H1 (cell line): ENCODE measurements at places on chromosomes 4 and X. TPM values are rescaled to one million over a fixed set of nuclear protein-coding genes. Genes with fewer than 3 reads are reported as not detected.

- no peak for DNase-seq
Measured at GRCh38 chr4:68410149-68410548, 37.1 kb upstream of the TMPRSS11E start.

- no peak for DNase-seq
Measured at GRCh38 chr4:186326391-186326790, 60.4 kb downstream of the F11 start.

DNA sequence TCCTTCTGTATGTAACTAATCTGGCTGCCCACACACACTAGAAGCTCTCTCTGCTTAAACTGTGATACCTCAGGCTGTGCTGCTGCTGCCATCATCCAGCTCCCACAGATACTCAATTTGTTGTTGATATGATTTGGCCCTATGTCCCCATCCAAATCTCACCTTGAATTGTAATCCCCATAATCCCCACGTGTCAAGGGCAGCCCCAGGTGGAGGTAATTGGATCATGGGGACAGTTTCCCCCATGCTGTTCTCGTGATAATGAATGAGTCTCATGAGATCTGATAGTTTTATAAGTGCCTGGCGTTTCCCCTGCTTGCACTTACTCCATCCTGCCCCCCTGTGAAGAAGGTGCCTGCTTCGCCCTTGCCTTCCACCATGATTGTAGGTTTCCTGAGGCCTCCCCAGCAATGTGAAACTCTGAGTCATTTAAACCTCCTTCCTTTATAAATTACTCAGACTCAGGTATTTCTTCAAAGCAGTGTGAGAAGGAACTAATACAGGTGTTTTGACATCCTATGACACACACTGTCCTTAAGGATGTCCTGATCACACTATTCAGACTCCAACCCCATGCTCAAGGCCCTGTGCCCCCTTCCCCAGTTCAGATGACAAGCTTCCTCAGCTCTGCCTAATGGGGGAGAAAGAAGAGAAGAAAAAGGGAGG, 2.9 kb upstream of the ATOH1 start:
- DNase-seq = no peak

GRCh38 chr4:94695384-94695783, 62.4 kb upstream of the BMPR1B start:
- no peak for DNase-seq

- no peak for DNase-seq
Measured at GRCh38 chrX:70494441-70494840, 49.8 kb downstream of the DLG3 start.

Gene VSIG4
- total RNA-seq = not detected in 2 replicates

- DNase-seq = no peak
Measured at GRCh38 chr4:7063362-7063761, 4.5 kb downstream of the GRPEL1 start.

GRCh38 chr4:58679886-58680285, 1569.7 kb upstream of the IGFBP7 start:
- no peak for DNase-seq

DNA sequence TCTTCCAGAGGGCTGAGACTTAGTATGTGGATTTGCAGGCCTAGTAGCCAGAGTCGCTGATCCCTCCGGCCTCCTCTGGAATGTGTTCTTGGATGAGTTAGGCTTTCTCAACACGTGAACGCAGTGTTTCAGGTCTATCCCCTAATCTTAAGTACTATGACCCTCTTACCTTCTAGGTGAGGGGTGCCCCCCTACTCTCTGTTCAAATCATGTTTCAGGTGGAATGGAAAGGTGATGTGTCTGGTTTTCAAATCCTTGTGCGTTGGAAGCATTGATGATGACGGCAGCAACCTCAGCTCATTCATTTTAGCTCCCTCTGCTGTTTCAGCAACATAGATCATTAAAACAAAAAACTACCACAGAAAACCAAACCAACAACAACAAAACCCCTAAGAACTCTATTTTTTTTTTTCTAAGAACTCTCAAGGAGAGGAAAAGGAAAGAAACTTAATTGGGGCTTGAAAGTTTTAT, 56.4 kb downstream of the RWDD4 start:
- DNase-seq = peak; percentile 55

GRCh38 chr4:130306566-130306965, 1210.6 kb downstream of the C4orf33 start:
- peak; percentile 74 for DNase-seq

GRCh38 chrX:47690175-47690574, 31.2 kb upstream of the UXT start:
- DNase-seq = no peak

GRCh38 chr4:791898-792625, 33.9 kb downstream of the CPLX1 start:
- no peak for DNase-seq

Gene AFM
- not detected in 2 replicates for total RNA-seq

Gene EVC2
- 5.9 and 6.4 TPM in 2 replicates for total RNA-seq

Gene NSDHL
- 30.5 and 31.5 TPM in 2 replicates for total RNA-seq

DNA sequence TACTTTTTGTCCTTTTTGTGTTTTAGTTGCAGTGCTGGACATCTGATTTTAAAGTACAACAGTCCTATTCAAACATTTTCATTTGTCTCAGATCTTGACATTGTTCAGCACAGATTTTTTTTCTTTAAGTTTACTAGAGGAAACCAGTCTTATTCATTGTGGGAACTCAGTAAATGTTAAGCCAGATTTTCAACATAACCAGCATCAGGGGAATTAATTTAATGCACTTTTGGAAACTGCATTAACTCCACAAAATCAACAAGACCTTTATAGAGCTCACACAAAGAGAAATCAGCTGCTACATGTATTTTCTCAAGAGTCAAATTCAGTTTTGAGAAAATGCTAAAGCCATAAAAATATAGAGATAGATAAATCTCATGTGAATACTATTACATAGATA, 9.9 kb downstream of the CPE start:
- DNase-seq = no peak

Gene CT47C1
- not detected in 2 replicates for total RNA-seq

DNA sequence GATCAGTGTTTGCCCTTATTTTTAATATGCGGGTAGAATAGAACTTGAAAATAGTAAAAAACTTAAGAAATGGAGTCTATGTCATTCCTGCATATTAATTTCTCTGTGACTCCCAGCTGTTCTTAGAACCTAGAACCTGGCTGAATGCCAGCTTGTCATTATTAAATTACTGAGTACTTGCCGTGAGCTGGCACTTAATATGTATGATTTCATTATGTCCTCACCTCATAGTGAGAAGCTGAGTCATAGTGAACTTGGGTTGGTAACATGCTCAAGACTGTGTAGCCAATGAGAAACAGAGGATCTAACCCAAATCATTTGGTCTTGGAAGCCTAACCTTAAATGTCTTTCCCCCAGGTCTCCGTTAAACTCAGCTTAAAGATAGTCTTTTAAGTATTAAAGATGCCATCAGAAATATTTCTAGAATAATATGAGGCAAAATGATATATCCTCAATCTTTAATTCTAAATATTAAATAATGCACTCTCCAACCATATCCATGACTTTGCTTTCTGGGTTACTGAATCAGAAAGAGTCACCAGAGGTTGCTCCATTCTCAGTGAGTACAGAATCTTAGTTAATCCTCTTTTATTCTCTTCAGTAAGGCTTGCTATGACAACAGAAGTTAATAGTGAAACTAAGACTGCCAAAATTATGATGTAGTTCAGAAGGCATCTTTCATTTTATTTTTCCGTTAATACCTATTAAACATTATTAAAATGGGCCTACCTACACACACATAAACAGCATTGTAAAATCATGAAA, 58.6 kb upstream of the TLL1 start:
- DNase-seq = no peak
